ENCODE measurements at places on chromosomes 5 and 9. TPM values are rescaled to one million over a fixed set of nuclear protein-coding genes. Genes with fewer than 3 reads are reported as not detected.

DCANP1 gene
- not detected for total RNA-seq

TRAF2 gene
- total RNA-seq: 8.0 TPM

PRR7 gene
- total RNA-seq: 2.1 TPM

PCDHGB4 gene
- 18.3 TPM for total RNA-seq

PCDHGA7 gene
- 6.8 TPM for total RNA-seq

NUTM2G gene
- not detected for total RNA-seq

IFNA13 gene
- total RNA-seq: not detected

NTRK2 gene
- 0.26 TPM for total RNA-seq

SLC27A6 gene
- 0.26 TPM for total RNA-seq

PIP5KL1 gene
- total RNA-seq: 2.5 TPM

SPATA31A3 gene
- not detected for total RNA-seq

LIX1 gene
- total RNA-seq: not detected

LCN6 gene
- total RNA-seq: not detected

Data from fibroblast of lung (primary cell).